GM10248 (cell line): ENCODE measurements at places on chromosomes 7 and 10.

DNA sequence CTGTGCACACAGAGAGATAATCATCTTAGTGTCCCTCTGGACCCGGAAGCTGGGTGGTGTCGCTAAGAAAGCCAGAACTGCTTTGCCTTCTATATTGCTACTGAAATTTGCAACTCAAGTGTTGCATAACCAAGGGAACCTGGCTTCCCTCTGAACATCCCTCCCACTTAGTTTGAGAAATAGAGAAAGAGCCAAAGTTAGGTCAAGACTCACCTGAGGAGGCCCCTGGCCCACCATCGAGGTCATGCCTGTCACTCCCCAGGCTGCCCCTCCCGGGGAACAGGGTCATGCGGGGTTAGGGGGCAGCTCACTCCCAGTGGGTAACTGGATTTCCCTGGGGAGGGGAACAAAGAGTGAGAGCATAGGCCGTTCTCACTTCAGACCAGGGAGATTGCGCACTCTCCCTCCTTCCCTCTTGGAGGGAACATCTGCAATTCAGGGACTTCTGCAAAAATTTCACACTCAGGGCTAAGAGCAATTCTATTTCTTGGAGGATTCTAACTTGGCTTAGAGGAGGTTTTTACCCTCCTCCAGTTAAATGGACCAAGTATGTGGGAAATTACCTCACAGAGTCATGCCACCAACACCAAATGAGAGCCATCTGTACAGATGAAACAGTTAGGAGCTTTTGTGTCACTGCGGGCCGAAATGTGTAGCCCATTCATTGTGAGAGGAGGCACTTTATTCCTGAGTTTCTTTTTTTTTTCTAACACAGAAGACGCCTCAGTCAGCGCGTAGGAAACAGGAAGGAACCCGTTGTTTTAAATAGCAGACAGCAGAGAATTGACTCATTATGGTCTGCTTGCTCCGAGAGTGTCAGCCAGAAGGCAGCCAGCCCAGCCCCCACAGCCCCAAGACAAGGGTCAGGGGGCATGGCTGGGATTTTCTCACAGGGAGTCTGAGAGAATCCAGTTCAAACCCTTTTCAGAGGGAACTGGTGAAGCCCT lies 221.3 kb downstream of the ARHGAP12 start:
- DNase-seq: peak; percentile 80

GRCh38 chr7:15175152-15175551 lies 272.6 kb upstream of the DGKB start:
- DNase-seq: no peak

DNA sequence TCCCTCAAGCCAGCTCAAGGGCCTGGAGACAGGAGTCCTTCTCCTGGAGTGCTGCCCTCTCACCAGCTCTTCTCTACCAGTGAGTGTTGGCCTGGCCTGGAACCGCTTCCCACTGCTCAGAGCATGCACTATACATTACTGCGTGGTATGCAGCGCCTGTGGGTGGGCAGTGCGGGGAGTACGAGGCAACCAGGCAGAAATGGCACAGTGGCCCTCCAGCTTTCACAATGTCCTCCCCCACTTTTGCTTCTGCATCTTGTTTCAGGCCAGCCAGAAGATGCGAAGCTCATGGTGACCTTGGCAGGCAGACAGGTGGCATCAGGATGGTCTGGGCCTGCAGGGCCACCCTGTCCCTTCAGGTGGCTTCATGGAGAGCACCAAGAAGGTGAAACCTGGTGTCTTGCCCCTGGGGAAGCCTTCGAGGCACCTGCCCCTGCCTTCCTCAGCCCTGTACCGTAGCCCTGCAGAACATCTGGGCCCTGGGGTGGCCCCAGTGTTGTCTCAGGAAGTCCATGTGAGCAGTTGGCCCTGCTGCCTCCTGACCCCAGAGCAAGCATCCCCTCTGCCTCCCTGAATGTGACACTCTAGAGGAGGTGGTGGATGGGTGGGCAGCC lies 35.8 kb downstream of the RASGEF1A start:
- DNase-seq: no peak

DNA sequence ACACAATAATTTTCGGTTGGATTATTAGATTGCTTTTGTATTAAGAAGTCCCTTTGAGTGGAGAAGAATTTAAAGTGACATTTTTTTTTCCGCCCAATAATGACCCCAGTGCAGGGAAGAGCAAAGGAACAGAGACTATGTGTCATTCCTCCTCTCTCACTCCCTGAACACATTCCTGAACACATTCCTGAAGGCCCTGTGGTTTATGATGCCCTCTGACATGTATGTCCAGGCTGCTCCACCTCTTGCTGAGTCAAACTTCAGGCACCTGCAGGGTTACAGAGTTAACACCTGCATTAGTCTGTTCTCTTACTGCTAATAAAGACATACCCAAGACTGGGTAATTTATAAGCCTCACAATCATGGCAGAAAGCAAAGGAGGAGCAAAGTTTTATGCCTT lies 704.0 kb upstream of the LRRN3 start:
- DNase-seq: no peak

- DNase-seq: no peak
Observed at GRCh38 chr10:93378997-93379730, 103.0 kb downstream of the MYOF start.

GRCh38 chr10:29598851-29599311 lies 35.9 kb downstream of the SVIL start:
- DNase-seq: no peak

DNA sequence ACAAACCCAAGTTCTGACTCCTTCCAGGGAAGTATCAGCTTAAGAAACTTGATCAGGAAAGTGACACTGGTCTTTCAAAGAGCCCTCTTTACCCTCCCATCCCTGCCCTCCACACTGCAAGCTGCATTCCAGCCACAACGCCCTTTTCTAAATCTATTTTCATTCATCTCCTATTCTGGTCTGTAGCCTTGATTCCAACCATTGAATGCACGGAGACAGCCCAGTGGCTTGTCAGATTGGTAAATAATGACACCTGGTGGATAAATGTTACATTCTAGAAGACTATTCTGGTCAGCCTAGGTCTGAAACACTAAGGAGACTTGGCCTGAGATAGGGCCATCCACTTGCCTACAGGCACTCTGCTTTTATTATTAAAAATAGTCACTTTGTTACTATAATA lies 20.9 kb downstream of the MORN4 start:
- no peak for DNase-seq

GRCh38 chr10:111035542-111035941 lies 41.3 kb upstream of the ADRA2A start:
- DNase-seq: no peak

GRCh38 chr7:142375710-142376313 lies 118.0 kb upstream of the PRSS58 start:
- DNase-seq: no peak

DNA sequence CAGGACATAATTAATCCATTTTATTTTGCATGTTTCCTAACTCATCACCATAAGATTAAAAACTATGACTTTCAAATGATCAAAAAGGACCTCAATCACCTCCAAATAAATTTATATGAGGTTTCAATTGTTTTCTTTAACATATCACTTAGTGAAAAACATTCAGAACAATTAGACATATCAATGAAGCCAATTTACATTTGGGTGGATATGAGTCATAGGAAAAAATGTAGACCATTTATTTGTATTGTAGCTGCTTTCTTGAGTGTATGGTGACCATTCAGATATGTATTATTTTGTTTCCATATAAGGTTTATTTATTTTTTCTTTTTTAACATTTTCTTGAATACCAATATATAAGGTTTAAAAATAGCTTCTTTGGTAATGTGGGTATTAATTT lies 13.3 kb upstream of the EXOC6 start:
- DNase-seq: no peak

- DNase-seq: no peak
Observed at GRCh38 chr7:23383225-23383624, 84.1 kb downstream of the MALSU1 start.

- DNase-seq: no peak
Observed at GRCh38 chr10:131769571-131770410, 131.0 kb upstream of the PPP2R2D start.

GRCh38 chr7:120441850-120442249 lies 168.9 kb downstream of the KCND2 start:
- peak; percentile 17 for DNase-seq

- no peak for DNase-seq
Observed at GRCh38 chr7:48637382-48637781, 287.0 kb upstream of the CDC14C start.

DNA sequence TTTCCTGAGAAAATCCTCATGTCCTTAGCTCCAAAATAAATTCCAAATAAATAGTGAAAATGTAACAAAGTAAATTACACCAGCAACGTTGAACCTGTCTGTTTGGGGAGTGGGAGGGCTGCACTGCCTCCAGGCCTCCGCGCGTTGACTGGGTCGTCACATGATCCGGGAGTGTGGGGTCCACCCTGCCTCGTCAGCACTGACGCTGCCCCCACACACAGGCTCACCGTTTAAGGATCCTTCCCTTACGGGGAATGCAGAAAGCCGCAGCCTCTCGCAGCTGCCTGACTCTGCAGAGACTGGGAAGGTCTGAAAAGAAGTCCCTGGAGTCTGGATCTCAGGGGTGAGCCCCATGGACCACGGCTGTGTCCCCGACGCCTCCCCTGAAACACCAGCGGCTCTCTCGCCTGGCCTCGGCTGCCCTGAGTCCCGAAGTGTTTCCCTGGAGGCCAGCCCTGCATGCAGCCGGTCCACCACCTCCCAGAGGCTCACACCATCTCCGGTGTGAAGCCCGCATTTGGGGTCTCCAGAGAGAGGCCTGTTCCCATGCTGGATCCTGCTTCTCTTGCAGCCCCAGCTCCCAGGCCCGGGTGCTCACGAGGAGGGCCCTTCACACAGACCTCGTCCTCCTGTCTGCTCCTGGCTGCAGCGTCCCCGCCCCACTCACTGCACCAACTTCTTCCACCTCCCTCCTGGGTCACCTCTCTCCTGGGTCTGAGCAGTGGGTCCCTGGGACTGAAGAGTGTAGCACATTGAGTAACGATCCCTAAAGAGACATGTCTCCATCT lies 49.5 kb upstream of the ADGRA1 start:
- no peak for DNase-seq

- no peak for DNase-seq
Observed at GRCh38 chr7:16428672-16429071, 7.3 kb upstream of the CRPPA start.

GRCh38 chr7:36088966-36089365 lies 64.1 kb upstream of the EEPD1 start:
- no peak for DNase-seq

DNA sequence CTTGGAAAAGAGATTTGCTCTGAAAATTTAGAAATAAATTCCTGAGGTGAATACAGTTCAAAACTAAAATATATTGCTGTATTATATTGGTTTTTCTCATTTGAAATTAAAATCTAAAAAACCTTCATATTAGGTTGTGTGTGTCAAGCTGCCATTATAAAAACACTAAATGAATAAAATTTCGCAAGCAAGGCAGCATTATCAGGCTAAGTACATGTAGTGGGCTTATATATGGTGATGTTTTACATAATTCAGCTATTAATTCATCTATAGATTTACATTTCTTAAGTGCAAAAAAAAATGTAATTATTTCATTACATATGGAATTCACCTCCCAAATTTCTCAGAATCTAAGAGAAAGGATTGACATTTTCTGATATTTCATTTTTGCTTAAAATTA lies 5.3 kb downstream of the MEOX2 start:
- no peak for DNase-seq

GRCh38 chr7:101940830-101941229 lies 123.4 kb downstream of the CUX1 start:
- no peak for DNase-seq

GRCh38 chr7:17005271-17005670 lies 123.5 kb upstream of the AGR3 start:
- DNase-seq: no peak

- DNase-seq: no peak
Observed at GRCh38 chr7:114530057-114530611, 115.5 kb downstream of the FOXP2 start.

- no peak for DNase-seq
Observed at GRCh38 chr7:4809091-4809591, 33.7 kb downstream of the AP5Z1 start.
